ENCODE measurements at places on chromosomes 1 and 21. TPM values are rescaled to one million over a fixed set of nuclear protein-coding genes. Genes with fewer than 3 reads are reported as not detected.
A peak's percentile ranks its signal among the peaks of the same experiment; 100 is the strongest.

Gene GPN2
- total RNA-seq, result 17.5 TPM

Gene MYBPHL
- not detected for total RNA-seq

- H3K4me3 ChIP-seq, result no peak overlapping the region
- no peak overlapping the region for H3K27ac ChIP-seq
- H3K36me3 ChIP-seq, result peaks cover 50% of the 10 kb centered on the region
- H3K27me3 ChIP-seq, result no peaks in the 10 kb centered on the region
- no peaks in the 10 kb centered on the region for H3K4me1 ChIP-seq
Measured at GRCh38 chr1:28208818-28209441, 23.9 kb downstream of the DNAJC8 start.

DNA sequence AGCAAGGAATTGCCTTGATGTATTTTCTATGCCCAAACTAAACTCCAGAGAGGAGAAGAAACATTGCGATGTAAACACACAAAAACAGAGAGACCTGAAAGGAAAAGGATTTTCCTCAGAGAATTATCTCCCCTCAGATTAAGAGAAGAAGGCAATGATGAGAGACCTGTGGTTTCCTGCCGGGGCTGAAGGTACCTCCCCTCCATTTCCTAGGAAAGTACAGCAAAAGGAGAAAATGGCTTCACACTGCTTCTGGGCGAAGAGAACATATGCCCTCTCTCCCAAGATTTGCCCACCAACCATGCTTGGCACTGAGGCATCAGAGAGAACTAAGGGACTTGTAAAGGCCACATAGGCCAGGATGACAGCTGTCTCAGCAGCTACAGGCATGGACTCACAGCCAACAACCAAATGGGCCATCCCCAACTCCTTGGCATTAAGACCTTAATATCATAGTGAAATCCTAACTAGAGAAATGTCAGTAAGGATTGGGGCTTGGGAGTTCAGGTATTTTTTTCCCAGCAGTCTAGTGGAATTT, 523.0 kb downstream of the PTPRC start:
- H3K4me1 ChIP-seq, result no peaks in the 10 kb centered on the region
- H3K27me3 ChIP-seq, result no peaks in the 10 kb centered on the region
- H3K36me3 ChIP-seq, result no peaks in the 10 kb centered on the region
- H3K27ac ChIP-seq, result no peak overlapping the region
- no peak for DNase-seq

- H3K36me3 ChIP-seq, result no peaks in the 10 kb centered on the region
- H3K4me1 ChIP-seq, result peaks cover 19% of the 10 kb centered on the region
- H3K4me3 ChIP-seq, result no peak overlapping the region
- no peaks in the 10 kb centered on the region for H3K27me3 ChIP-seq
- DNase-seq, result no peak
- H3K27ac ChIP-seq, result no peak overlapping the region
Measured at GRCh38 chr21:36235058-36235582, 78.5 kb downstream of the DOP1B start.

GRCh38 chr1:41397753-41398330, 36.6 kb downstream of the FOXO6 start:
- H3K4me1 ChIP-seq, result no peaks in the 10 kb centered on the region
- no peaks in the 10 kb centered on the region for H3K36me3 ChIP-seq
- H3K27me3 ChIP-seq, result peaks cover 19% of the 10 kb centered on the region
- no peak overlapping the region for H3K4me3 ChIP-seq
- H3K27ac ChIP-seq, result no peak overlapping the region

GRCh38 chr1:22283596-22283995, 140.7 kb upstream of the WNT4 start:
- no peaks in the 10 kb centered on the region for H3K27me3 ChIP-seq
- H3K4me1 ChIP-seq, result no peaks in the 10 kb centered on the region
- H3K4me3 ChIP-seq, result no peak overlapping the region
- H3K36me3 ChIP-seq, result no peaks in the 10 kb centered on the region
- no peak overlapping the region for H3K27ac ChIP-seq
- no peak for DNase-seq

DNA sequence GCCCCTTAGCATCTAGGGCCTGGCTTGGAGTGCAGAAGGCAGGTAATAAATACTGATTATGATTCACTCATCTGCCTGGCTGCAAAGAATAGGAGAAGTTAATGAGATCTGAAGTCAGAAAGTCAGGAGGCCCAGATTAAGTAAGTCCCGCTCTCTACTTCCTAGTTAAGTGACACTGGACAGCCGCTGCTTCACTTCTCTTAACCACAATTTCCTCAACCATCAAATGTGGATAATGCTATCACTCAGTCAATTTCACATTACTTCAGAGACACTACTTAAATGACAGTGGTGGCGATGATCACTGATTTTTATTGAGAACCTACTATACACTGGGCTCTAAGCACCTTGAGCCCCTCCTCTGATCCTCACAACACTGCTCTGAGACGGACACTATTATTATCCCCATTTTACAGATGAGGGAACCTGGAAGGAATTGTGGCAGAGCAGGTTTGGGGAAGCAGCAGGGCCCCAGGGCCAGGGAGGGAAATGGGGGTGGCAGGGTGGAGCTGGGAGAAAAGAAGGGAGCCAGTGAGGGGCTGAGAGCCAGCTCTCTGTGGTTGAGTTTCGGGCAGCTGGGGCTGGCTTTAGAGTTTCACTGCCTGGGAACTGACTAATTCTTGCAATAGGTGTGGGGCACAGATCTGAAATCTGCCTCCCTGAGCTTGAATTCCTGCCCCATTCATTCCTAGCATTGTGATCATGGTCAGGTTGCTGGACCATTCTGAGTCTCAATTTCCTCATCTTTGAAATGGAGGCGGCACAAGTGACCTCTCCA, 2.4 kb upstream of the E2F2 start:
- DNase-seq, result no peak
- peaks cover 43% of the 10 kb centered on the region for H3K4me1 ChIP-seq
- H3K4me3 ChIP-seq, result no peak overlapping the region
- H3K27me3 ChIP-seq, result no peaks in the 10 kb centered on the region
- no peaks in the 10 kb centered on the region for H3K36me3 ChIP-seq

DNA sequence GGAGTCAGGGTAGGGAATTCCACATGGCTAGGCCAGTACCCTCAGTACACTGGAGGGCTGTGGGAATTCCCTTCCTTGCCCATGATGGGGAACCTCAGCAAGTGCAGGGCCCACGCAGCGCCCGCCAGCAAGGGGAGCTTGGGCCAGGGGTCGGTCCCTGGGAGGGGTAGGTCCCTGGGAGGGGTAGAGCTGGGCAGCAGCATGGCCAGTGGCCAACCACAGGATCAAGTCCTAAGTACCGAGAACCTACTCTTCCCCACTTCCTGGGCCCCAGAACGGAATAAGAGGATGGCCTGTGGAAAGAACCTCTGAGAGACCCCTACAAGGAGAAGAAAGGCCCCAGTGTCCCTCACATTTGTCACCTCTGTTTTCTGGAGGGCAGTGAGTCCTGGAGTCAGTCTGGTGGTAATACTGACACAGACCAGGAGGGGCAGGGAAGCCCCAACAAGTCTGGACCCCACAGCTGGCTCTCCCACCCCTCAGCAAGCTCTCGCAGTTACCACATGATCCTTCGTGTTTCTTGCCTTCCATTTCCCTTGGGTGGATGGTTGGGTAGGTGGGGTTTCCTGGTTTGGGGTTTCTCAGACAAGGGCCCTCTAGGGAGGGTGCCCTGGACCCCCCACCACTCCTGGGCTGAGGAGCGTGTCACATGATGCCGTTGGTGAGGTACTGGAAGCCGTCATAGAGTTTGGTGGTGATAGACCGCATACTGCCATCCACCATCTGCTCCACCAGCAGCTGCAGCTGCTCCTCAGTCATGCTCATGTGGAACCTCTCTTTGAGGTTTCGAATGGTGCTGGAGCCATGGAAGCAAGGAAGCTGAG, 10.3 kb downstream of the ZNF687 start:
- H3K4me3 ChIP-seq, result no peak overlapping the region
- H3K27me3 ChIP-seq, result no peaks in the 10 kb centered on the region
- no peak overlapping the region for H3K27ac ChIP-seq
- no peaks in the 10 kb centered on the region for H3K4me1 ChIP-seq

DNA sequence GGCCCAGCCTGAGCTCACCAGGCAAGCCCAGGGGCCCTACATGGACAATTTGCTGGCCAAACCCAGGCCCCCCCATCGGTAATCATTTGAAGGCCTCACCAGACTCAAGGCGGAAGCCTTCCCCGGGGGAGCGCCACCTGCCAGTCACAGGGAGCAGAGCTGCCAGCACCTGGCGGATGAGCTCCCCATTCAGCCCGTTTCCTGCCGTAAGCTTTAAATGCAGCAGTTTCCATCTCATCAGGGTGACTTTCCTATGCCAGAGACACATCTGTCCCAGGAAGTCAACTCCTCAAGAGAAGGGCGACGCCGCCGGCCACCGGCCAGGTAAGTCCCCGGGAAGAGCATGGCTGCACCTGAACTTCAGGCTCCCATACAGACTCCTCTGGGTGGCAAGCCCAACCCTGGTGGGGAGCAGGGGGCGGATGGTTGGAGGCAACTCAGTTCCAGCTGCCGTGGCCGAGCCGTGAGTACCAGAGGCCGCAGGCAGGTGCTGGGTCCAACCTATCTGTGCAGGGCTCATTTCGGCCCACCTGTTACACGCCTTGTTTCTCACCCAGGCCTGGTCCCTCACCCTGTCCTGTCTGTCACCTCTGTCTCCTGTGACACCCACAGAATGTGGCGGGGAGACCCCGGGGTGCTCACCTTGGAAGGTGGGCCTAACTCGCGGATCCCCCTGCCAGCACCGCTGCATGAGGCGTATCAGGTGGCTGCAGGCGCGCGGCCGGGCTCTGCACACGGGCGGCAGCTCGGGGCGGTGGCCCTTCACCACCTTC, 20.7 kb downstream of the RIPK4 start:
- H3K4me1 ChIP-seq, result no peaks in the 10 kb centered on the region
- no peaks in the 10 kb centered on the region for H3K27me3 ChIP-seq
- no peaks in the 10 kb centered on the region for H3K36me3 ChIP-seq
- no peak overlapping the region for H3K27ac ChIP-seq
- no peak overlapping the region for H3K4me3 ChIP-seq

Gene HMGCS2
- total RNA-seq, result 1,050 TPM

GRCh38 chr1:94072840-94073522, 48.0 kb downstream of the ABCA4 start:
- no peak overlapping the region for H3K27ac ChIP-seq
- H3K4me3 ChIP-seq, result no peak overlapping the region
- no peaks in the 10 kb centered on the region for H3K36me3 ChIP-seq
- H3K4me1 ChIP-seq, result peaks cover 12% of the 10 kb centered on the region

DNA sequence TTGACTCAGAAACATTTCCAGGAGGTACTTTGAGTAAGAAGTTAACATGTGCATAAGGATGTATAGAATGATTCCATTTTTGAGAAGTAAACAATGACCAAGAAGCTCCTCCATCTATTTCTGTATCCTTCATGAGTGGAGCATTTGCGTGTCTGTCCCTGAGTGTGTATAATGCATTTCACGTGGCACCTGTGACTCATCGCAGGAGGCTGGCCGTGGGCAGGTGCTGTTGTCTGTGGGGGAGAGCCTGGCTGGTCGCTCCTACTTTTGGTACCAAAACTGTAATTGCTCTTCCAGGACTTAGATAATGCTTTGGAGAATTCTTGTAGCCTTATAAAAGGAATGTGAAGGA, 16.5 kb downstream of the SLC37A1 start:
- no peaks in the 10 kb centered on the region for H3K27me3 ChIP-seq
- H3K36me3 ChIP-seq, result no peaks in the 10 kb centered on the region

DNA sequence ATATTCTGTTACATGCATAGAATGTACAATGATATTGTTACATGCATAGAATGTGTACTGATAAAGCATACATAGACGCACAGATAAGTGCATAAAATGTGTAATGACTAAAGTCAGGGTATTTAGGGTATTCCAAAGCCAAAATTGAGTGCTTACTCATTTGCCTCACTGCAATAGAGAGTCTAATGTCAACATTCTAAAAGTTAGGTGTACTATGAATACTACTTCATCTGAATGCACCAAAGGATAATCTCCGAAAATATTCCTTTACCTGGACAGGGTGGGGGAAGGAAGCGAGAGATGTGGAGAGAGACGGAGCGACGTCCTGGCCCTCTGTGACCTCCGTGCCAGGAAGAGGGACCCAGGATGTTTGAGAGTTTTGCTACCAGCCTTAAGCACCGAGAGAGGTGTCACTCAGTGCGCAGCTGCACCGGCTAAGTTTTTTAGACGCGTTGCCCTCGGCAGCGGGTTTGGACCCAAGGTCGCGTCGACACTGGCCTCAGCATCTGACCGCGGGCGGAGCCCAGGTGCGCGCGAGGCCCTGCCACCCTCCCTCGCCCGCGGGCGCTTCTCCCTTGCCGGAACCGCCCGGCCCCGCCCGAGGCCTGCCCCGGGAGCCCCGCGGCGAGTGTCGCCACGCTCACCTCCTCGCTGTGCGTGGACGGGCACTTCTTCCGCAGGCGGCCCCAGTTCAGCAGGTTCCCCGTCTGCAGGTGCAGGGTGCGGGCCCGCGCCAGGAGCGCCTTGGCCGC, 660 bp downstream of the GCLM start:
- peak; percentile 71 for DNase-seq
- peak overlapping the region; percentile 65 for H3K4me3 ChIP-seq
- H3K27me3 ChIP-seq, result no peaks in the 10 kb centered on the region
- peak overlapping the region; percentile 92 for H3K27ac ChIP-seq

DNA sequence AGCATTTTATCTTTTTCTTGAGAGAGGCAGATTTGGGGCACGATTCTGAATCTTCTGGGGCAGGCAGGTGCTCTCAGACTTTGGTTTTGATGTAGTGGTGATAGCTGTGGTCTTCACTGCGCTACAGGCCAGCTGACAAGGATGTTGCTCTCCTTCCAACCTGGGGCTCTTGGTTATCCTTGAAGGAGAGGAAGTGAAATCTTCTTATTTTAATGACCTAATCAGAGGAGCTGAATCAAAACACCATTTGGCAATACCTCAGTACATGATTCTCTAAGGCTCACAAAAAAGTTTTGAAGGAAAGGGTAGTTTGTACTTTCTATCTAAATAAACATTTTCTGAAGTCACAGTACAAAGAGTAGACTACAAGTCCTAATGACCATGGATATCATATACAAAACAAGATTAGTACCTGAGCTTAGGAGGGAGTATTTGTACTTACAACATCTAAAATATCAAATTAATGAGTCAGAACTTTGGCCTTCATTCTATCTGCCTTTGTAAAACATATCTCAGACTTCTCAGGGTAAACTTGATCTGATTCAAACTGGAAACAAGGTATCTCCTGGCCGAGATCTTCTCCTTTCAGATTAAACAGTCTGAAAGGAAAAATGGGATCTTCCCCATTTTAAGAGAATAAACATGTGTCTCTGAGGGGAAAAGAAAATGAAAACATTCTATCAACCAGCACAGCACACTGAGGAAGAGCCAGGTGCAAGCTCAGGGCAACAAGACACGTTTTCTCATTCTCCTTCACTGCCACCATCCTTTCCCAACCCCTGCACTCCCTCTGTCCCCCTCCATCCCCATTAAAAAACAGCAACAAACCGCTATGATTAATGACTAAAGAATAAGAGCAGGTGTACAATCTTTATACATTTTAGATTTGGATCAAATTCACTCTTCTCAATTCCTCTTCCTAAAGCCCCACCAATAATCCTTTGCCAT, 69.2 kb downstream of the SH3GLB1 start:
- DNase-seq, result no peak
- no peaks in the 10 kb centered on the region for H3K36me3 ChIP-seq
- no peaks in the 10 kb centered on the region for H3K27me3 ChIP-seq
- no peak overlapping the region for H3K4me3 ChIP-seq

Measured in transverse colon (tissue), 4 donors.